Activated CD4-positive, alpha-beta memory T cell treated with anti-CD3 and anti-CD28 coated beads for 36 hours (primary cell): ENCODE measurements at places on chromosomes 12 and 14. TPM values are rescaled to one million over a fixed set of nuclear protein-coding genes. Genes with fewer than 3 reads are reported as not detected.

- no peak for DNase-seq
- peaks cover 22% of the 10 kb centered on the region for H3K27me3 ChIP-seq
- H3K36me3 ChIP-seq: no peaks in the 10 kb centered on the region
Measured at GRCh38 chr14:100566119-100566518, 21.1 kb downstream of the BEGAIN start.

DNA sequence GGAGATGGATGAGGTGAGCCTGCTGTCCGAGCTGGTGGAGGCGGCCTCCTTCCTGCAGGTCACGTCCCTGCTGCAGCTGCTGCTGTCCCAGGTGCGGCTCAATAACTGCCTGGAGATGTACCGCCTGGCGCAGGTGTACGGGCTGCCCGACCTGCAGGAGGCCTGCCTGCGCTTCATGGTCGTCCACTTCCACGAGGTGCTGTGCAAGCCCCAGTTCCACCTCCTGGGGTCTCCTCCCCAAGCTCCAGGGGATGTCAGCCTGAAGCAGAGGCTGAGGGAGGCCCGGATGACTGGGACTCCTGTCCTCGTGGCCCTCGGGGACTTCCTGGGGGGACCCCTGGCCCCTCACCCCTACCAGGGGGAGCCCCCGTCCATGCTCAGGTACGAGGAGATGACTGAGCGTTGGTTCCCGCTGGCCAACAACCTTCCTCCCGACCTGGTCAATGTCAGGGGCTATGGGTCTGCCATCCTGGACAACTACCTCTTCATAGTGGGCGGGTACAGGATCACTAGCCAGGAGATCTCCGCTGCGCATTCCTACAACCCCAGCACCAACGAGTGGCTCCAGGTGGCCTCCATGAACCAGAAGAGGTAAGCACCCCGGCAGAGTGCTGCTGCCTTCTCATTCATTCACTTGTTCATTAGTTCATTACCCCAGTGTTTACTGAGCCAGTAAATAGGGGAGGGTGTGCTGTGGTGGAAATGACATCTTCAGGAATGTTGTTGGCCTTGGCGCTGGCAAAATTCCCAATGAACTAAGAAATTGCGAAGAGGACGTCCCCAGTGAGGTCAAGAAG is 774 bp upstream of the MANSC4 start:
- peaks cover 34% of the 10 kb centered on the region for H3K4me1 ChIP-seq
- peak overlapping the region; percentile 65 for H3K27ac ChIP-seq
- H3K36me3 ChIP-seq: peaks cover 17% of the 10 kb centered on the region
- H3K27me3 ChIP-seq: no peaks in the 10 kb centered on the region
- H3K4me3 ChIP-seq: peak overlapping the region; percentile 78

Gene CD163
- total RNA-seq: not detected

DNA sequence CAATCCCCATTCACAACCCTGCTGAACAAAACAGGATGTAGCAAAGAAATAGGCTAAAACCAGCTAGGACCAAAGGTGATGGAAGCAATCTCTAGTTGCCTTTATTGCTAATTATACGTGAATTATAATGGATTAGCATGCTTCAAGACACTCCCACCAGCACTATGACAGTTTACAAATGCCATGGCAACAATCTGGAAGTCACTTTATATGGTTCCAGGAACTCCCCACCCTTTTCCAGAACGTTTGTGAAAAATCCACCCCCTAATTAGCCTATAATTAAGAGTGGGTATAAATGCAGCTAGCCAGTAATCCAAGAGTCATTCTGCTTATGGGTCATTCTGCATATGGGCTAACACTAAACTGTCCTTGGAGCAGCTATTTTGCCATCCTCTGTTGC is 328.7 kb downstream of the FLRT2 start:
- peaks cover 3% of the 10 kb centered on the region for H3K27me3 ChIP-seq
- no peaks in the 10 kb centered on the region for H3K36me3 ChIP-seq
- no peak overlapping the region for H3K4me3 ChIP-seq
- DNase-seq: no peak

GRCh38 chr12:16072678-16073077 is 161.5 kb downstream of the DERA start:
- no peaks in the 10 kb centered on the region for H3K4me1 ChIP-seq
- H3K36me3 ChIP-seq: no peaks in the 10 kb centered on the region
- peaks cover 6% of the 10 kb centered on the region for H3K27me3 ChIP-seq
- H3K4me3 ChIP-seq: no peak overlapping the region

DNA sequence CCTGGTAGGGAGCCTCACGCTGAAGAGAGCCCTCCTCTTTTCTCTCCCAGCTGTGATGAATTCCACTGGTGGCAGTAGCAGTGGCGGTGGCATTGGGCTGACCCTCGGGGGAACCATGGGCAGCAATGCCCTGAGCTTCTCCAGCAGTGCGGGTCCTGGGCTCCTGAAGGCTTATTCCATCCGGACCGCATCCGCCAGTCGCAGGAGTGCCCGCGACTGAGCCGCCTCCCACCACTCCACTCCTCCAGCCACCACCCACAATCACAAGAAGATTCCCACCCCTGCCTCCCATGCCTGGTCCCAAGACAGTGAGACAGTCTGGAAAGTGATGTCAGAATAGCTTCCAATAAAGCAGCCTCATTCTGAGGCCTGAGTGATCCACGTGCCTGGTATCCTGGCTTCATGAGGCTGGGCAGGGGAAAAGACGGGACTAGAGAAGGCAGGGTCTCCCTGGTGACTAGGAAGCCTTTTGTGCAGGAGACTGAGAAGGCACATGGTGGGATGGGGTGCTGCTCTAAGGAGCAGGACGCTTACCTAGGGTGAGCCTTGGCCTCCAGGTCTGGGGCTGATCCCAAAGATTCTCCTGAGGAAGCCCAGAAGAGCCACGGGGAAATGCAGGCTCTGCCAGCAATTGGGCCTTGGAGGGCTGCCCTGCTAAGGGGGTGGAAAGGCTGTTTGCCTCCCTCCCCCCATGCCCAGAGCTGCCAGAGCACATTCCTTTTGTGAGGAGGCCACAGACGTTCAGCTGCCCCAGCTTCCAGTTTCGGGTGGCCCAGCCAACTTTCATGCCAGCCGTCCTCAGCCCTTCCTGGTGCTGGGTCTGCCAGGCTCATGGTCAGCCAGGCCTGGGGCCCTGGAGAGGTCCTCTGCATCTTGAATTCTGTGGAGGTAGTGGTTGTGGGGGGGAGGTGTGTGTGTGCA is 15.8 kb downstream of the KRT7 start:
- peaks cover 12% of the 10 kb centered on the region for H3K27me3 ChIP-seq
- H3K36me3 ChIP-seq: no peaks in the 10 kb centered on the region
- H3K4me1 ChIP-seq: peaks cover 37% of the 10 kb centered on the region
- peak; percentile 2 for DNase-seq
- no peak overlapping the region for H3K4me3 ChIP-seq

GRCh38 chr14:61549425-61549824 is 145.9 kb upstream of the HIF1A start:
- peaks cover 59% of the 10 kb centered on the region for H3K4me1 ChIP-seq
- no peak for DNase-seq
- peak overlapping the region; percentile 6 for H3K27ac ChIP-seq
- H3K36me3 ChIP-seq: peaks cover 66% of the 10 kb centered on the region
- H3K27me3 ChIP-seq: no peaks in the 10 kb centered on the region
- no peak overlapping the region for H3K4me3 ChIP-seq

GRCh38 chr14:67444395-67444794 is 32.4 kb upstream of the PLEK2 start:
- no peak overlapping the region for H3K27ac ChIP-seq
- H3K4me3 ChIP-seq: no peak overlapping the region
- peaks cover 7% of the 10 kb centered on the region for H3K27me3 ChIP-seq
- H3K4me1 ChIP-seq: no peaks in the 10 kb centered on the region

Gene ABCB9
- 3.6 TPM for total RNA-seq

- H3K27ac ChIP-seq: no peak overlapping the region
- DNase-seq: peak; percentile 27
- H3K27me3 ChIP-seq: no peaks in the 10 kb centered on the region
- H3K36me3 ChIP-seq: peaks cover 20% of the 10 kb centered on the region
- H3K4me3 ChIP-seq: no peak overlapping the region
Measured at GRCh38 chr14:30610787-30611343, 11.3 kb upstream of the SCFD1 start.

DNA sequence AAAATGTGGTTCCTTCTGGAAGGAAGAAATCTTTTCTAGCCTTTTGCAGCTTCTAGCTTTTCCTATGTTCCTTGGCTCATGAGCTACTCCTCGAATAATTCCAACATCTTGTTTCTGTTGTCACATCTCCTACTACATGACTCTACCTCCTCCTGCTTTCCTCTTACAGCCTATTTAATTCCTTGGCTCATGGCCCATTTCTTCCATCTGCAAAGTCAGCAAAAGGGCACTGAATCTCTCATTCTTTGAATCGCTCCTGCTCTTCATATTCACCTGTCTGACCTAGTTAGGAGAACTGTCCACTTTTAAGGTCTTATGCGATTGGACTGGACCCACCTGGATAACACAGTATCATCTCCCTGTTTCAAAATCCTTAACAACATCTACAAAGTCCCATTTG is 15.8 kb downstream of the PRKD1 start:
- H3K4me3 ChIP-seq: no peak overlapping the region
- no peak overlapping the region for H3K27ac ChIP-seq
- H3K4me1 ChIP-seq: no peaks in the 10 kb centered on the region
- H3K27me3 ChIP-seq: no peaks in the 10 kb centered on the region
- no peak for DNase-seq

DNA sequence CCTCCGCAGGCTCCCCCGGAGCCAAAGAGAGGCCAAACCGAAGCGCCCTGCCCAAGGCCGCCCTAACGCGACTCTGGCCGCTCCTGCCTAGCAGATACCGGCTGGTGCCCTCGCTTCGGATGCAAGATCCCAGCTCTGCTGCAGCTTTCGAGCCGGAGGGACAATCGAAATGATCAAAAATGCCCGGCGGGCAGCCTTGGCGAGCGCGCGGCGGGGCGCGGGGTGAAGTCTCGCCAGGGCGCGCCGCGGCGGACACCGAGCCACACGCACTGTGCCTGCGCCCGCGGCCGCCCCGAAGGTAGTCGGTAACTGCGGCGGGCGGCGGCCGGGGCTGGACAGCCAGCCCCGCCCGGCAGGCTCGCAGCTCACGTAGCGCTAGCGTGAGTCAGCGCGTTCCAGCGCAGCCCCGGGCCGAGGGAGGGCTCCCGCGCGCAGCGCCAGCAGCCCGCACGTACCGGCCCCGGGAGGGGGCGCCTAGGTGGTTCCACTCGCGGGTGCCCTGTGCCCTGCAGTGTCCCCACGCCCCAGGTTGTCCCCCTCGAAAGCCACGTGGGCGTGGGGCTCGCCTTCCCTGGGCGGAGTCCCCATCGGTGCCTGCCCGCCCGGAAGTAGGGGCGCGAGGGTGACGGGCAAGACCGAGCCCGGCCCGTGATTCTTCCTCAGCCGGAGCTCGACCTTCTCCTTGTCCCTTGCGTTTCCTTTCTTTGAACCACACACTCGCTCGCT is 109.2 kb upstream of the EGLN3 start:
- H3K36me3 ChIP-seq: no peaks in the 10 kb centered on the region
- H3K27ac ChIP-seq: peak overlapping the region; percentile 34
- peaks cover 11% of the 10 kb centered on the region for H3K27me3 ChIP-seq
- H3K4me3 ChIP-seq: peak overlapping the region; percentile 76
- DNase-seq: peak; percentile 69

DNA sequence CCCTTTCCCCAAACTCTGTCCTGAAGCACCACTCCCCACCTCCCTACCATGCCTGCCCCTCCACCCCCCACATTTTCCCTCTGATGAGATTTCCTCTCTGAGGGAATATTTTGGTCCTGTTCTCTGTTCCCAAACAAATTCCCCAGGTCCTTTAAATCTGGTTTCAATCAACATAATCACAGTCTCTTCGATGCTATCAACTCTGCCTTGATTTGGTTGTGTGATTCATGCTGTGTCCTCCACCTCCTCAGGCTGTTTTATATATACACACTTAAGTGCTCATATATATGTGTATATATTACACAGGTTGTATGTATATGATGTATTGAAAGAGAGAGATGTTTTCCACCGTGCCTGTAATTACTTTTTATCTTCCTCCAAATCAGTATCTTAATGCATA is 36.0 kb downstream of the NTF3 start:
- no peaks in the 10 kb centered on the region for H3K36me3 ChIP-seq
- no peaks in the 10 kb centered on the region for H3K4me1 ChIP-seq
- peaks cover 7% of the 10 kb centered on the region for H3K27me3 ChIP-seq
- no peak overlapping the region for H3K27ac ChIP-seq

DNA sequence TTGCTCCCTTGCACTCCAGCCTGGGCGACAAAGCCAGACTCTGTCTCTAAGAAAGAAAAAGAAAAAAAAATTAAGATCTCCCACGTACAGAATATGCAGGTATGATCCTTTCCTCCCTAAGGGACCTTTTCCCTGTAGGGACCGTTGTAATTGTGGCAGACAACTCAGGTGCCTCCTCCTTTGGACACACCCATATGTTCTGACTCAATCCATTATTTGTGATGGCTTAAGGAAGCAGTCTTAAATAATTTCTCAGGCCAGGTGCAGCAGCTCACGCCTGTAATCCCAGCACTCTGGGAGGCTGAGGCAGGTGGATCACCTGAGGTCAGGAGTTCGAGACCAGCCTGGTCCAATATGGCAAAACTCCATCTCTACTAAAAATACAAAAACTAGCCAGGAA is 53.1 kb downstream of the TMCC3 start:
- H3K4me3 ChIP-seq: no peak overlapping the region
- no peaks in the 10 kb centered on the region for H3K4me1 ChIP-seq
- no peaks in the 10 kb centered on the region for H3K27me3 ChIP-seq
- H3K27ac ChIP-seq: no peak overlapping the region
- no peak for DNase-seq

DNA sequence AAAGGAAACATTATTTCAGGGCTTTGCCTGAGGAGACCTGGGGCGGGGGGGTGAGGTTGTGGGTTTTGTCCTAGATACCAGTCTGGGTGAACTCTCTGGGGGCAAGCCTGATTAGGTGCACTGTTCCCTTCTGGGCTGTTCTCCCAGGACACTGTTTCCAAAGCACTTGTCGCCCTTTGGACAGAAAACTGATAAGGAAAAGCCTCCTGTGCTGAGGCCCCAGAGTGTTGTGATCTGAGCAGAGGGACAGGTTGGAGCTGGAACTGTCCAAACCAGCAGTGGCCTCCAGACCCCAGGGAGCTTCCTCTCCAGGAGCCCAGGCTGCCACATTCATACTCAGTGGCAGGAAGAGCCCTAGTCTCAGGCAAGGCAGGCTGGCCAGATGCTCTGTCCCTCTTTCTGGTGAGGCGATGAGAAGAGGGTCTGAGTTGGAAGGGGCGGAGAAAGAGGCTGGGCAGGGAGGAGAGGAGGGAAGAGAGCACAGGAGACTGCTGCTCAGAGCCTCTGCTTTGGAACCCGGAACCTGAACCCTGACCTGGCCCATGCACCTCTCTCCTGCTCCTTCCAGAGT is 1.9 kb downstream of the GALNT16 start:
- H3K27me3 ChIP-seq: peaks cover 45% of the 10 kb centered on the region
- H3K36me3 ChIP-seq: no peaks in the 10 kb centered on the region
- H3K4me1 ChIP-seq: peaks cover 4% of the 10 kb centered on the region
- no peak overlapping the region for H3K4me3 ChIP-seq
- no peak for DNase-seq
- no peak overlapping the region for H3K27ac ChIP-seq

DNA sequence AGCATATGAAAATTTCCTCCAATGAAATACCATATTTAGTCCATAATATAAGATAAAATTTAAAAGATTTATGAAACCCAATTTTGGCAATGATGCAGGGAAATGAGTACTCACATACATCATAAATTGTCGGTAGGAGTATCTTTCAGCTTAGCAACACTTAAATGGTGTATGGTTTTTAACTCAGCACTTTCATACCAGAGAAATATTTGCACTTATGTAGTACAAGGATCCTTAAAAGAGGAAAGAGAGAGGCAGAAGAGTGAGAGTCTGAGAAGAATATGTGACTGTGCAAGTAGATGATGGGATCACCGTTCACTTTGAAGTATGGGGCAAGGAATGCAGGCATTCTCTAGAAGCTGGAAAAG is 379.3 kb upstream of the DCN start:
- peaks cover 24% of the 10 kb centered on the region for H3K4me1 ChIP-seq
- H3K27me3 ChIP-seq: no peaks in the 10 kb centered on the region
- no peak overlapping the region for H3K27ac ChIP-seq

- H3K27me3 ChIP-seq: no peaks in the 10 kb centered on the region
- H3K4me3 ChIP-seq: no peak overlapping the region
- no peaks in the 10 kb centered on the region for H3K4me1 ChIP-seq
- peaks cover 22% of the 10 kb centered on the region for H3K36me3 ChIP-seq
- no peak overlapping the region for H3K27ac ChIP-seq
Measured at GRCh38 chr14:99163446-99163845, 108.6 kb downstream of the BCL11B start.
